ENCODE measurements at places on chromosomes 11 and 22. TPM values are rescaled to one million over a fixed set of nuclear protein-coding genes. Genes with fewer than 3 reads are reported as not detected.

- DNase-seq = no peak
Measured at GRCh38 chr11:109229682-109230081, 192.3 kb upstream of the C11orf87 start.

DNA sequence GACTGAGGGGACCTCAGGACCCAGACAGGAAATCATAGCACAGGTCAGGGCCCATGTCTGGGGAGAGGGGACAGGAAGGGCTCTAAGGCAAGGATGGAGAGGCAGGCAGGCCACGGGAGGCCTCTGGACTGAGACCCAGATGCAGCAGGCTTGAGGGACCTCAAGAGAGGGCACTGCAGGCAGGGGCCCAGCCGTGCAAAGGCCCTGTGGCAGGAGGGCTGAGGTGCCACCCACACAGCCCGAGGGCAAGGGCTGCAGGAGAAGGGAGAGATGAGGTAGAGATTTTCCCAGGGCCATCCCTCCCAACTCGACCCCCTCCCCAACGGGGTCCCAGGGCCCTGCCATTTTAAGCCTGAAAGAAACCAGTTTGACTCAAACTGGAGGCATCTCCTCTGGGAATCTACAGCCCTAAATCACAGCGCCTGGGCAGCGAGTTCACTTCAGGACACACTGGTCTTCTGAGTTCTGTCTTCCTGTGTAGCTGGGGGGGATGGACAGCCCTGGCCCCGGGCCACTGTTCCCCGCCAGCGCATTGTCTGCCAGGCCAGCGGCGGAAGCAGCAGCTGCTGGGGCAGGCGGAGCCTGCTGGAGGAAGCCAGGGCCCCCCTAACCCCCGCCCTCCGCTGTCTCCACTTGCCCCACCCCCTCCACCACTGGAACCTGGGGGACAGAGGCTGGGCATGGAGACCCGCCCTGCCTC is 20.3 kb upstream of the WNT7B start:
- peak; percentile 86 for DNase-seq

GRCh38 chr11:63510360-63511047 is 4.6 kb downstream of the LGALS12 start:
- DNase-seq = no peak

PNPLA3 gene
- total RNA-seq = not detected

GRCh38 chr22:38482662-38483308 is 14.9 kb downstream of the KDELR3 start:
- no peak for DNase-seq

DNA sequence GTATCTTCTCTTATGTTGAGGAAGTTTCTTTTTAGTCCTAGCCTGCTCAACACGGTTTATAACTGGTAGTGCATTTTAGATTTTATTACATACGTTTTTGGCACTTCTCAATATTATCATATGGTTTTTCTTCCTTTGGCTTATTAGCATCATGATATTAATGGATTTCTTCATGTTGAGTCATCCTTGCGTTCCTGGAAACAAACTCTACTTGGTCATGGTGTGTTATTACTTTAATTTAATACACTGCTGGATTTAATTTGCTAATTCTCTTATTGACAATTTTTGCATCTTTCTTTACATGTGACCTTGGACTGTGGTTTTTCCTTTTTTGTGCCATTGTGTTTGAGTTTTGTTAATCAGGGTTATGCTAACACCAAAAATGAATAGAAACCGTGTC is 20.5 kb downstream of the IGF2 start:
- DNase-seq = no peak

DNA sequence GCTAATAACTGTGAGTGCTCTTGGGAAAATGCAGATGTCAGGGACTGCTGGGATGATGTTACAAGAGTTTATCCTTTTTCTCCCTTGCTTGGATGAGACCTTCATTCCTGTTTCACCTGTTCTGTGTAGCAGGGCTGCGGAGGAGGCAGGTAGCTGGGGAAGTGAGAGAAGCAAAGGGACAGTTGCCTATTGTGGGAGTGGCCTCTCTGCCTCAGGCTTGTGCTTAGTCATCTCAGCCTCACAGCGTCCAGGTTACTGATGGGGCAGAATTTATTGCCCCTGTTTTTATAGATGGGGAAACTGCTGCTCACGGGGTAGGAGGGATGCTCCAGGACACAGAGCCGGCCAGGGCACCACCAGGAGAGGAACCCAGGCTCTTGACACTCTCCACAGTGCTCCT is 1.7 kb downstream of the STX3 start:
- no peak for DNase-seq

DNA sequence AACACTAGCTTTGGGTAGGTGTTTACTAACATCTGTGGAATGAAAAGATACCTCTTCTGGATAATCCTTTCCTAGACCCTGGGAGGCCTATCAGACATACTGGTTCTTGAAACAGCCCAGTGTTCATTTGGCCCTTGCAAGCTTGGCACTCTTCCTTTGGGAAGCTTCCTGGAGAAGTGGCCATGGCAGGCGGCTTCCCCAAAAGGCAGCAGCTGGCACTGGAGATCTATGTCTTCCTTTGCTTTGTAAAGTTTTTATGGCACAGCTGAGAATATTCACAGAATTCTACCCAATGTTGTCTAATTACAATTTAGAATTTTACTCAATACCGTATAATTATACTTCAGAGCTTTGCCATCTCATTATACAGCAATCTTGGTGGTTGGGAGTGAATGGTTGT is 199.2 kb upstream of the C11orf87 start:
- DNase-seq = no peak
